HFFc6 (cell line): ENCODE measurements at places on chromosomes 11 and 22. TPM values are rescaled to one million over a fixed set of nuclear protein-coding genes. Genes with fewer than 3 reads are reported as not detected.
A peak's percentile ranks its signal among the peaks of the same experiment; 100 is the strongest.

The KLHDC7B gene
- total RNA-seq = 0.05 TPM in 1 of 2 replicates, not detected in the other

DNA sequence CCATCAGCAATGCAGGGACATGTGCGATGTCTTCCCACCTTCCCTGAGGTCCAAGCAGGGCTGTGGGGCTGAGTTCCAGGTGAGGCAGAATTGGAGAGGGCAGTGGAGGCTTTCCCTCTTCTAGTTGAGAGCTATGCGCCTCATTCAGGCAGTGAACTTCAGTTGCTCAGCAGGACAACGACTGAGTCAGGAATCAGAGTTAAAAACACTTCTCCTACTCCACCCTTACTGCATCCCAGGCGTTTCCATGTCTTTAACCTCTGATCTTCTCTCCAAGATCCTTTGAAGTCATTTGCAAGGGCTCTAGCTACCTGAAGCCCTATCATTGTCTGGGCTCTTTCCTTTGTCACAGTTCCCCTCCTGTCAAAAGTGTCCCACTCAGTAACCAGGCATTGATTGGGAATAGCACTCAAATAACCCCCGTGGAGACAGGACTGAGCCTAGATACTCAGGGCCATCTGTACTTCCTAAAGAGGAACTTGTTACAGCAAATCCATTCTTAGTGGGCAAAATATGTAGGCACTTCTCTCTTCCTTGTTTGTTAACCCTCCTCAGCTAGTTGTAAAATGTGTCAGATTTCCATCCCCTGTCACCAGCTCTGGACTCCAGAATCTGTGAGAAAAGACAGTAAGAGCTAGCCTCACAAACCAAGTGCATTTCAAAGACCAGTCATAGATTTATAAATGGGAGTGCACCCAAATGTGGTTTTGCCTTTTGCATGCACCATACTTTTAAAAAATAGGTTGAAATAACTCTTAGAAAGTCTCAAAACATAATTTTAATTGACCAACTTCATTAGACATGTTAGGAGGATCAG lies 72.5 kb upstream of the MYO18B start:
- DNase-seq = no peak

GRCh38 chr22:33841281-33842005 lies 78.8 kb downstream of the LARGE1 start:
- no peak for DNase-seq

DNA sequence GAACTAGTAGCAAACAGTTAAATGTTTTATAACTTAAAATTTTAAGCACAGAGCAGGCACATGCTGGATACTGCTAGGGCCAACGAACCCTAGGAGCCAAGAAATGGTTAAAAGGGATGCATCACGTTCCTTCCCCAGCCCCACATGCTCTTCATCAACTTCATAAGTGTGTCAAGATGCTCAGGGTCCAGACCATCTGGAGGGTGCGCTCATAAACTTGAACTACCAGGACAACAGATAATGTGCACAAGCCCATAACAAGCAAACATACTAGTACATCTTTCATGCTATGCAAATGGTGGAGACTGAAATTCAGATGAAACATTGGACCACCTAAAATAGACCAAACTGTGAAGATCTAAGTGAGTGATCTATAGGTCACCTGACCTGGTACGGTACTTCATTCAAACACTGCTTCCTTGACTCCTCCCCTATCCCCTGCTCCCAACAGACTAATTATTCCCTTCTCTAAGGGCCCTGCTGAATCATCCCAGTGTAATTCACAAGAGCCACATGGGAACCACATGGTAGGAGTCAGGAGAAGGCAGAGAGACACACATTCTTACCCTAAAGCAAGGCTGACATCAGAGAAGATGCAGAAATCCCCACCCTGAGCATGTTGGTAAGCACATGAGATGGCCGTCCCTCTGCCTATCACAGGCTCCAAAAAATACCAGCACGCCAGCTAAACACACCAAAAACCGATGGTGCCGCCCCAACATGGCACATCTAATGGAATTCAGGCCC lies 83.9 kb downstream of the ETS1 start:
- DNase-seq = peak; percentile 95

DNA sequence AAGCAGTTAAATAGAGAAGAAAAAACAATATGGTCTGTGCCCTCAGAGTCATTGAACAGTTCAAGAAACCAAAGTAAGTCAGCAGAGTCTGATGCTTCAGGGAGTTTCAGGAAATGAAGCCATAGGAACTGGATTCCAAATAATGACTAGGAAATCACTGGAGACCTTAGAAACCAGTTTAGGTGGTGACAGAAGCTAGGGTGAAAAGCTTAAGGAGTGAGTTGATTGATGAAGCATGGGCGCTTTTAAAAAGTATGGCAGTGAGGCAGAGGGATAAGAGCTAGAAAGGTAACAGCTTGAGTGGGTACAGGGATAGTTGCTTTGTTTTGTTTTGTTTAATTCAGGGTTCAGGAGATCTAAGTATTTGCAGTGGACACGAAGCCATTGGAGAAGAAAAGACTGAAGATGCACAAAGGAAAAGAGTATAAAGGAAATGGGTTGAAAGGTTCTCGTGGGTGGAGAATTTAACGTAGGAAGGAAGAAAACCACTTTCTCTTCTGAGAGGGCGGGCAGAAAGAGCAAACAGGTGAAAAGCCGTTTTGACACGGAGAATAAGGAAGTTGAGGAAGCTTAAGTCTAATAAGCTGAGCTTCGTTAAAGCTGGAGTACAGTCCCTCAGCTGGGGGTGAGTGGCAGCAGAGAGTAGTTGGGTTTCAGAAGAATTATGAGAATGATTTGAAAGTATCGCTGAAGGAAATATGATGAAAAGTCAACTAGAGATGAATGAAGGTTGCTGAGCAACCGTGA lies 14.8 kb downstream of the SGSM3 start:
- DNase-seq = no peak

The SLC22A12 gene
- not detected in 2 replicates for total RNA-seq

DNA sequence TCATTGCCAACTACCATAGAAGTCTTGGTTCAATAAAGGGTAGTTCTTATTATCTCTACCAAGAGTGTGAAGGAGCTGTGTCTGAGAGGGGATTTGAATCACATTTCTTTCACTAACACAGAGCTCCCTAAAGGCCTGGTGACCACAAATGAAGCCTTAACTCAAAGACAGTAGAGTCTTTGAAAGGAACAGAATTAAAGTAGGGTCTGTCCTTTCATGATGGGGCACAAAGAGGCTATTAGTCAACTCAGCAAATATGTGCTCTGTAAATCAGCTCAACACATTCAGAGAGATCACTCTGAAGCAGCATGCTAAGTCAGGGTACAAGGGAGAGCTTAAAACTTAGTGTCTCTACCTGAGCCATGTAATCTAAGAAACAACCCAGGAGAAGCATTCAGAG lies 212.4 kb upstream of the SYN3 start:
- no peak for DNase-seq

The MYBPC3 gene
- not detected in 3 replicates for total RNA-seq

DNA sequence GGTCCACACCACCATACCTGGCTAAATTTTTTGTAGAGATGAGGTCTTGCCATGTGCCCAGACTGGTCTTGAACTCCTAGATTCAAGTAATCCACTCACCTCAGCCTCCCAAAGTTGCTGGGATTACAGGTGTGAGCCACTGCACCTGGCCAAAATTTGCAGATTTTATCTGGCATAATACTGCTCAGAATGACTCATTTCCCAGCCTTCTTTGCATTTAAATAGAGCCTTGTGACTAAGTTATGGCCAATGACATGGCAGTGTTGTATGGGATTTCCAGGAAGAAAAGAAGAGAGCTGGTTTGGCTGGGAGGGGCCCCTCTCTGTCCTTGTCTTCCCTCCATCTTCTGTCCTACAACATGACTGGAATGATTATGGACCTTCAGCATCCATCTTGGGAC lies 55.8 kb downstream of the CCDC34 start:
- DNase-seq = no peak

The SERPIND1 gene
- total RNA-seq = 0.11 TPM in 1 of 2 replicates, not detected in the other

GRCh38 chr11:20599221-20600019 lies at the start of gene SLC6A5:
Gene SLC6A5 (plus strand): TSS chr11:20599608. CDS start chr11:20599673, 65 bp downstream.
- no peak for DNase-seq

DNA sequence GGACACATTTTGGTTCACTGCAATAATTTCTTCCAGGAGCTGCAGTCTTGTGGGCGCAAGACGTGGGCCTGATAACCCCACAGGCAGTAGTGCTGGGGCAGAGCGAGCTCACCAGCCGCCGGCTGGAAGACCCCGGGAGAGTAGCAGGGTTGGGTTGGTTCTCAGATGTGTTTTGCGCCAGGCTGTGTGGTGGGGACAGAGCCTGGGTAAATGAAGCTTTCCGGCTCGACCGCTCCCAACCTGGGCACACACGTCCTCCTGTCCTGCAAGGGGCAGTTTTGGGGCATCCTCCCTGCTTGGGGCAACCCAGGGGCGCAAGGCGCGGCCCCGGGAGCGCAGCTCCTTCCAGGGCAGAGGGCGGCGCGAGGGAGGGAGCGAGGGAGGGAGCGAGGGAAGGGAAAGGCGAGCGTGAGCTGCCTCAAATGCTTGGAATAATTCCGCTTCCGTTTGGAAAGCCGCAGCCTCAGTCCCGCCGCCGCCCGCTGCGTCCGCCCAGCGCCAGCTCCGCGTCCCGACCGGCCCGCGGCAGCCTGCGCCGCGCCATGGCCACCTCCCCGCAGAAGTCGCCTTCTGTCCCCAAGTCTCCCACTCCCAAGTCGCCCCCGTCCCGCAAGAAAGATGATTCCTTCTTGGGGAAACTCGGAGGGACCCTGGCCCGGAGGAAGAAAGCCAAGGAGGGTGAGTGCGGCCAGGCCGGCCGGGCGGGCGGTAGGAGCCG lies at the start of gene PARVA:
Gene PARVA (plus strand): TSS at position 466 of the 718 bp plus-strand sequence. CDS start 77 bp downstream, at position 543.
- DNase-seq = peak; percentile 78

GRCh38 chr11:46333394-46333947 lies 13.8 kb upstream of the DGKZ start:
- no peak for DNase-seq

GRCh38 chr22:28132466-28132865 lies 213.4 kb upstream of the PITPNB start:
- DNase-seq = no peak

DNA sequence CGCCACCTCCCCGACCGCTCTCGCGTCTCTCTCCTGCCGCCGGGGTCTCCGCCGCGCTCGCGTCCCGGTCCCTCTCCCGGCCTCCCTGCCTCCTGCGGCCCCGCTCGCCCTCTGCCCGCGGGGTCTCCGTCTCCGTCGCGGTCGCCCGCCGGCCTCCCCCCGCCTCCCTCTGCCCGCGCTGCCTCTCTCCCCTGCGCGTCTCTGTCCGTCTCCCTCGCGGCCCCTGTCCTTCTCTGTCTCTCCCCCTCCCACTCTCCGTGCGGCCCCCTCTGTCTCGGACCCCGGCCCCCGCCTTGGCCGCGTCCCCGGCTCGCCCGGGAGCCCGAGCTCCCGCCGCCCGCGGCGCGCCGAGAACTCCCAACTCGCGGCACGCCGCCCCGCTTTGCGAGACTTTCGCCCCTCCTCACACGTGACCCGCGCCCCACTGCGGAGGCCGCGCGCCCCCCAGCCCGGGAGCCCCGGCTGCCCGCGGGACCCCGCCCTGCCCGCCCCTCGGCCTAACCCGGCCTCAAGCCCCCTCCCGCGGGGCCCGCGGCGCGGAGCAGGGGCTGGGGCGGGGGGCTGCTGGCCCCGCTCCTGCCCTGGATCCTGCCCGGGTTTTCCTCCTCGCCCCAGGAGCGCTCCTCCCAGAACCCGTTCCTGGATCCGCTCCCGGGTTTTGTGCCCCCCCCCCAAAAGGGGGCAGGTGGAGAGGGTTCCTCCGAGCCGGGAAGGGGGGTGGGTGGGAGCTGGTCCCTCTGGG lies 702 bp upstream of the KCNJ4 start:
- no peak for DNase-seq

DNA sequence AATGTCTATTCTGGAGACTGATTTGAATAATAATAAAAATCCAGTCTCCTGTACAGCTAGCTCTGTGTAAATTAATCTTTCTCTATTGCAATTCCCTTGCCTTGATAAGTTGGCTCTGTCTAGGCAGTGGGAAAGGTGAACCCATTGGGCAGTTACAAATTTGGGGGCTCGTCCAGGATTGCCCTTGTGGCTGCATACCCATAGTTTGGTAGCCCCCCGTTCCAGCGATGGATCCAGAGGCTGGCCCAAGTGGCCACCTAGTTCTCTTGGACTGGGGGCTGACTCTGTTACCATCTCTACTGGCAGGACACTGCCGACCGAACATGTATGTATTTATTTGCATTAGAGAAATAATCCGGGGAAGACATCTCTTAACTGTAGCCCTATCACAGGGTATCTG lies 326.2 kb upstream of the PDGFD start:
- no peak for DNase-seq

DNA sequence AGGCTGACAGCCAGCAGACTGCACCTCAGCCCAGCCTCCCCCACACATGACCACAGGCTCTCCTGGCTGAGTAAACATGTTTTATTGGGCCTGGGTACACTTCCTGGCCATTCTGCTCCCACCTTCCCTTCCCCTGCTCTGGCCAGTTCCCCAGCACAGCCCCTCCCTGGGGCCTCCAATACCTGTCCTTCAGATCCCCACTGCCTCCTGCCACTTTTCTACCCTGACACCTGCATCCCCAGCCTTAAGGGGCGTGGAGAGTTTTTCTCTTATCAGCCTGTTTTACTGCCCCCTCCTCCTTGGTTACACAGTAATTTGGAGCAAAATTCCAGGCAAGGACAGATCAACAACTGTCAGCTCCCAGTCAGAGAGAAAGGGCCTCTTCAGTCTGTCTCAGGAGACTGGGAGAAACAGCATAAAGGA lies at the start of gene ISX:
Gene ISX (plus strand): TSS at position 363 of the 423 bp plus-strand sequence. CDS start 930 bp downstream, outside the sequence.
- no peak for DNase-seq

DNA sequence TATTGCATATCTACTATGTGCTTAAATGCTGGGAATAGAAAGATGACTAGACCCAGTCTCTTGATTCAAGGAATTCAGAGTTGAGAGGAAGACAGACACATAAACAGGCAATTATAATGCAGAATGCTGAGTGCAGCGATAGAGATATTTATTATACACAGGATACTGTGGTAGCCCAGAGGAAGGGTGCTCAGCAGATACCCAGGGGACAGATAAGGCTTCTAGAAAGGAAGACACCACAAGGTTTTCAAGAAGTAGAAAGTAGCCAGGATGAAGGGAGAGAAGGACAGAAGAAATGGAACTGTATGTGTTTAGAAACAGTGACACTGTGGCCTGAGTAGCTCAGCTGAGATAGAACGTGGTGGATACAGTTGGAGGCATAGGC lies 79.4 kb upstream of the NNMT start:
- no peak for DNase-seq

GRCh38 chr11:62546244-62546928 lies at the start of gene AHNAK:
Gene AHNAK (minus strand): TSS chr11:62546806. CDS start chr11:62536098, 10,708 bp downstream.
- DNase-seq = peak; percentile 65

DNA sequence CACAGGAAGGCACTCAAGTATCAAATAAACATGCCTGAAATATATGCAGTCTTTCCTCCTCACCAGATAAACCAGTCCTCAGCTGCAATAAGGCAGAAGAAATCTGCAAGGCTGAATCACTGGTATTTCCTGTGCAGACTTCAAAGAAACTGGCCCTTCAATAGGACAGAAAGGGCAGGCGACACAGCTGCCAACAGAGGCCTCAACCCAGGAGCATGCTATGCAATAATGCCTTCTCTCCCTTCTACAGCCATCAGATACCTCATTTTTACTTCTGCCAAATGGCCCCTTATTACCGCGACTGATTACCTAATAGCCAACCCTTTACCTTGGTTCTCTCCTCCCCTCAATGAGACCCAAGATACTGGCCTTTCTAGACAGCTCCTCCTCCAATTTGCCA lies 8.0 kb downstream of the NUMA1 start:
- peak; percentile 82 for DNase-seq

GRCh38 chr11:100830978-100831732 lies 144.1 kb downstream of the ARHGAP42 start:
- DNase-seq = peak; percentile 25

The CATSPER1 gene
- total RNA-seq = 1.9 to 3.3 TPM (median 2.8 TPM) in 3 replicates

- no peak for DNase-seq
Observed at GRCh38 chr22:38214302-38215056, 12.7 kb downstream of the MAFF start.

- DNase-seq = no peak
Observed at GRCh38 chr11:60433401-60433800, 4.0 kb downstream of the MS4A5 start.

- DNase-seq = no peak
Observed at GRCh38 chr22:45413013-45413367, 409 bp downstream of the SMC1B start.

The F2 gene
- total RNA-seq = not detected in 2 replicates
